ENCODE measurements at places on chromosomes 6 and 20.

- no peak for DNase-seq
Observed at GRCh38 chr6:54248319-54248718, 59.9 kb upstream of the TINAG start.

- no peak for DNase-seq
Observed at GRCh38 chr20:6496874-6497273, 270.6 kb upstream of the BMP2 start.

DNA sequence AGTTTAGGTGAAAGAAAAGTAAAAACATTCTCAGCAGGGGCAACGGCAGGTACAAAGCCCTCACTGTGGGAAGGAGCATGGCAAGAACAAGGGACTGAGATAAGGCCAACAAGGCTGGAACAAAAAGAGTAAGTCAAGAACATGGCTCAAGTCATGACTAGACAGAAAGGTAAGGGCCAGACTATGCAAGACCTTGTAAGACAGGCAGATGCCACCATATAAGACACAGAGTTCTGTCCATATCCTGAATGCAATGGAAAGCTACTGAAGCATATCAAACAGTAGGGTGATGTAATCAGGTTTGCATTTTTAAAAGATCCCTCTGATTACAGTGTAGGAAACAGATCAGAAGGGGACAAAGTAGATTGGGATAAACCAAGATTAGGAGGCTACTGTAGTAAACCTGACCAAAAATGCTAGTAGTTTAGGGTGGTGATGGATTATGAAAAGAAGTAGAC lies 5.5 kb downstream of the REV3L start:
- DNase-seq = no peak

GRCh38 chr6:160804639-160805038 lies 102.6 kb downstream of the PLG start:
- DNase-seq = no peak

DNA sequence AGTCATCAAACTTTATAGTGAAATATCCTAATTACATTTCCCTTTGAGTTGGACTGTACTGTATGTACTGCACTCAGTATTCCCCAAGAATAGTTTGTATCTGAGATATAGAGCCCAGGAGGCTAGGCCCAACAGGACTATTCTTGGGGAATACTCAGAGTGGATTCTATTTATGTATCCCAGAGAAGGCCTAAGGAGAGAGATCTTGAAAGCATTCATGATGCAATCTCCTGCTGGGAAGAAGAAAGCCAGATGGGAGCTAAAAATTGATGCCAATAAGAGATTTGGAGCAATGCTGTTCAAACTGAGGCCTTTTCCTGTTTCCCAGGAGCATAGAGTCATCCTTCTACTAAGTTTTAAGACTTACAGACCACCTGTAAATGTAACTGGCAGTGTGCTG lies 452.1 kb upstream of the PLCB4 start:
- no peak for DNase-seq

DNA sequence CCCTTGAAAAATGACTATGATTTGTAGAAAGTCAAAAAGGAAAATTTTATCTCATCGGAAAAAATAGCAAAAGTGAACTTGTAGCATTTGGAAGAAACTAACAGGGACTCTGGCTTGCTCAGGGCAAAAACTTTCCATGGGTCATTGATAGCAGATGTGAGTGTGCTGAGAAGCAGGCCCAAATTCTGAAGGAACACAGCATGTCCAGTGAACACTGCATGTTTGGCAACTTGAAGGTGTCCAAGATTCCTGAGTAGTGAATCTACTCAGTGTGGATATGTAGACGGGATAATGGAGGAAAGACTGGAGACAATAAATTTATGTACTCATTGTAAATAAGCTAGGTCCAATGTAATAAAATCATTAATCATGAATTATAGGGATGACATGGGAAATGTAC lies 8.2 kb downstream of the SLC17A2 start:
- DNase-seq = no peak

- DNase-seq = no peak
Observed at GRCh38 chr6:166145751-166146150, 21.9 kb downstream of the TBXT start.

- no peak for DNase-seq
Observed at GRCh38 chr6:129843573-129843972, 17.5 kb downstream of the TMEM244 start.

DNA sequence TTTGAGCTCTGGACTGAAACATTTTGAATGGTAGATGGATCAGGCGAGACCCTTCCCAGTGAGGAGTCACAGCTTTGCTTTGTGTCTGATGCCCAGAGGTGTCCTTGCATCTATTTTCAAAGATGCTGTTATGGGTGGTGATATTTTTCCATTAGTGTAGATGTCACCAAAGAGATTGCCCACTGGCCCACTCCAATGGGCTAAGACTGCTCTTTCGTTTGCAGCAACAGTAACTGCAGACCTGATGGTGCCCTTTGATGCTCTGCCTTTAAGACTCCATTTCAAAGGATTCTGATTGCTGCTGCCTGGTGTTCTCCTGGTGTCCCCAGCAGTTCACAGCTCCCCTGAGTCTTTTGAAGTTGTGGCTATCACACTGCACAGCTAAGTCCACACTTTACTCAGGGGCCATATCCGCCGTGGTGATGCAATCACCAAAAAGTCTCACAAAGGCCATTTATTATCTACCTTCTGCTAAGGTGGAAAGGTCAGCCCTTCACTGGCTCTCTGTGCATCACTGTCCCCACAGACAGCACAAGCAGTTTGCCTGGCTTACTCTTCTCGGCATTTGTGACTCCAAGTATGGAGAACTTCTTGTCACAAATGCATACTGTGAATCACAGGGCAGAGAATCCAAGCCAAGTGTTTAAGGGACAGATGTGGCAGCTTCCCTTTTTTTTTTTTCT lies 56.4 kb downstream of the NOX3 start:
- DNase-seq = no peak

GRCh38 chr6:13848522-13849150 lies 34.3 kb upstream of the MCUR1 start:
- DNase-seq = no peak
